ENCODE measurements at places on chromosomes 13 and 19.

DNA sequence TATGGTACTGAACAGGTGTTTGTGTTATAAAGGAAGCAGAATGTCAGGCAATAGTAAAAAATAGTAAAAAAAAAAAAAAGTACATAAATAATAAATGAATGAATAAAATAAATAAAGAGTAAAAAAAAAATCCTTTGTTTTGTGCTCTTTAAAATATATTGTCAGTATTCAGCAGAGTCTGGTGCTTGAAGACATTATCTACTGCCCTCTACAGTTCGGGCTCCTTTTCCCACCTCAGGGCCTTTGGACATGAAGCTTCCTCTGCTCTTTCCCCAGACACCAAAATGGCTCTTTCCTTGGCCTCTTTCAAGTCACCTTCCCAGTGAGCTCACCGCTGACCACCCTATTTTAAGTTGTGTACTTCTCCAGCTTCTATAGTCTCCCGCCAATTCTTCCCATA is 137.5 kb downstream of the TNFRSF19 start:
- DNase-seq, result no peak

DNA sequence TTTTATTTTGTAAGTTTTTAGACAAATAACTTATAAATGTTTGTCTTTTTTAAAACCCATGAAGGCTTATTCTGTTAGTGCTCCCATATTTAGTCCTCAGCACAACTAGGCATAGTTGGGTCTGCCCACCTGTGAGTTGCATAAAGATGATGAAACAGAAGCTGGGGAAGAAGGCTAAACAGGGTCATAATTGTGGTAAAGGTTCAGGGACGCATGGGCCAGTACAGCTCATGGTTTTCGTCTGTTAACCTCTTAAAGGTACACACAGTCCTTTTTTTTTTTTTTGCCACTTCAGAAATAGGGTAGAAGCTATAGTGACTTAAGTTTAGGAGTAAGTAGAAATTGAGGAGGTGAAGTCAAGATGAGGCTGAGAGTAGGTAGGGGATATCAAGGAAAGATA is 58.3 kb downstream of the TM9SF2 start:
- no peak for DNase-seq

DNA sequence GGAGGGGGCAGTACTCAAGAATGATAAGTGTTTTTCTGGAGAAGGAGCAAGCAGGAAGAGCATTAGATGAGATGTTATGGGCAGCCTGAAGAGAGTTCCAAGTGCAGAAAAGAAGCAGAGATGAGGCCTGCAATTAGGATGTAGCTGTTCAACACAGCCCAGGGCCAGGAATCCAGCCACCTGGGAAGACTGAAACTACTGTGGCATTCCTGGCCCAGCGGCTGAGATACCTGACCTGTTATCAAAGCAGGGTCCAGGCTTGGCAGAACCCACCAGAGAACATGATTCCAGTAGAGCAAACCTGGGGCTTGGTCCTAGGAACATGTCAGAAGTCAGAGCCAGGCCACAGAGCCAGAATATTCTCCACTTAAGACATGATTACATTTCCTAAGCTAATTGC is 73.3 kb upstream of the LRCH1 start:
- no peak for DNase-seq

DNA sequence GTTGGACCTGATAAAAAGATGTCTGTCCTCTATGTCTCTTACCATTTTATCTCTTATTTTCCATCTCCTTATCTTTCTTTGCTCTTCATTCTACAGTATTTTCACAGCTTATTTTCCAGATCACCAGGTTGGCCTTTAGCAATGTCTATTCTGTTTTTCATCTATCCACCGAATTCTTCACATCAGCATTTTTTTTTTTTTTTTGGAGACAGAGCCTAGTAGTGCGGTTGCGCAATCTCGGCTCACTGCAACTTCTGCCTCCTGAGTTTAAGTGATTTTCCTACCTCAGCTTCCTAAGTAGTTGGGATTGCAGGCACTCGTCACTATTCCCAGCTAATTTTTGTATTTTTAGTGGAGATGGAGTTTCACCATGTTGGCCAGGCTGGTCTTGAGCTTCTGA is 49.0 kb downstream of the DNAJC15 start:
- no peak for DNase-seq

GRCh38 chr13:19053561-19053960 is 128.1 kb downstream of the TUBA3C start:
- DNase-seq, result no peak

DNA sequence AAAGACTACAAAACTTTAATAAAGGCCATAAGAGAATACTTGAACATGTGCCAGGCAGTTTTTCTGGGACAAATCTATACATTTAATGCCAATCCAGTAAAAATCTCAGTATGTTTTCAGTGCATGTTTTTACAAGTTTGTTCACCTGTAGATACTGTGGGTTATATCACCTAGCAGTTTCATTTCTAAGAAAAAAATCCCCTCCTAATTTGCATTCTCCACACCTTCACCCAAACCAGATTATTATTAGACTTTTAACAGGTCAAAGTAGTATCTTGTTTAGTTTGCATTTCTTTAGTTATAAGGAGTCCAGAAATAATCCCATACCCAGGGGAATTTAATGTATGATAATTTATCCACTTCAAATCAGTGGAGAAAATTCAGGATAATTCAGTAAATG is 17.0 kb upstream of the LPAR6 start:
- DNase-seq, result no peak

DNA sequence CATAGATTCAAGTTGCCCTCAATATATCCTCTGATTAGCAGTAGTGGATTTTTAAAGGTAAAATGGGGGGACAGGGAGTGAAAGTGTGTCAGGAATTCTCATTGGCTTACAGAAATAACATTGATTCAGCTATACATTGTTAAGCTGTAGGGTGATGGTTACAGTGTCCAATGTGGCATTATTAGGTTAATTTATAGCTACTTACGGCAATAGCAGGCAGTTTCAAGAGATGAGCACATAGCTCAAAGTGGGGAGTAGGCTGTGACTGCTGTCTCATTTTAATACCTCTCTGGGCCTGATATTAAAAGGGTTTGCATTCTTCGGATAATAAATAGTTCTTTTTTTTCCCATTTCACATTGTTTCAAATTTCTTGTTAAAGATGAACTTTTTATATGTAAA is 34.6 kb downstream of the PAN3 start:
- no peak for DNase-seq

DNA sequence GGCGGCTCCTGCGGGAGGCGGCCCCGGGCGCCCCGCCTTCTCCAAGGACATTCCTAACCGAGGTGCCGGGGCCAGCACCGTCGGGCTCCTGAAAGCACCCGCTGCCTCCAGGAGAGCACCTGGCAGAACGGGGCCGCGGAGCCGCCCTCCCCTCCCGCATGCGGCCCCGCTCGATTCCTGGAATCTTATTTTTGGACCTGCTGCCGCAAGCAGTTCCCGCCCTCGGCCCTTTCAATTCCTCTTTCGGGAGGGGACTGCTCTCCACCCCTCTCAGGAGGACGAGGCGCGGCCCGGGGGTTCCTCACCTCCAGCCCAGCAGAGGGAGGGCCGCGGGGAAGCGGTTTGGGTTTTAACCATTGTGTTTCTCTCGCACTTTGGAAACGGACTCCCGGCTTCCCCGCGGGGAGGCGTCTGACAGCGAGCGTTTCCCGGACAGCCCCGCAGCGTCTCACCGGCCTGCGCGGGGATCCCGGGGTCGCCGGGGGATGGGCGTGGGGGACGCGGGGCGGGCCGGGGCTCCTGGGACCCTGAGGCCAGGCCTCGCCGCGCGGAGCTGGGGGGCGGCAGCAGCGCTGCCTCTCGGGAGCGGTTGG is 849 bp downstream of the GAS6 start:
- DNase-seq, result peak; percentile 61

GRCh38 chr13:33610438-33611120 is 207.4 kb upstream of the RFC3 start:
- no peak for DNase-seq

GRCh38 chr13:39016787-39017186 is 21.1 kb downstream of the PROSER1 start:
- no peak for DNase-seq

DNA sequence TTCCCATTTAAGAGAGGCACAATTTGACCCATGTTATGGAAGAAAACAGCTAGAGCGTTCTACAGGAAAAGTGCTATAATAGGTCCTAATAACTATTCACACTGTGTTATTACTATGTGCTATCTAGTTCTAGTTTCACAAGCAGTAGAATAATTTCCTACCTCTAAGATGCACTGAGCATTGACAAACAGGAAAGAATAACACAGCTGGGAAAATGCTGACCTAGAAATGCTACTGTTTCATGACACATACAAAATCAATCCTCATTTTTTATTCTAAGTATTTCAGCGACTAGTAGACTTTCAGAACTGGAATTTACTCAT is 259.5 kb downstream of the ITGBL1 start:
- DNase-seq, result no peak

DNA sequence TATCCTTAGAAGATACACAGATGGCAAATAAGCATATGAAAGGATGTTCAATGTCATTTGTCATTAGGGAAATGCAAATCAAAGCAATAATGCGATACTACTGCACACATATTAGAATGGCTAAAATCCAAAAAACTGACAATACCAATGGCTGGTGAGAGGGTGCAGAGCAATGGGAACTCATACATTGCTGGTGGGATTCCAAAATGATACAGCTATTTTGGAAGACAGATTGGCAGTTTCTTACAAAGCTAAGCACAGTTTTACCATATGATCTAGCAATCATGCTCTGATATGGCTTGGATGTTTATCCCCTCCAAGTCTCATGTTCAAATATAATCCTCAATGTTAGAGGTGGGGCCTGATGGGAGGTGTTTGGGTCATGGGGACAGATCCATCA is 122.6 kb downstream of the KCTD15 start:
- DNase-seq, result no peak

GRCh38 chr13:31073859-31074718 is 87.6 kb downstream of the HSPH1 start:
- no peak for DNase-seq

DNA sequence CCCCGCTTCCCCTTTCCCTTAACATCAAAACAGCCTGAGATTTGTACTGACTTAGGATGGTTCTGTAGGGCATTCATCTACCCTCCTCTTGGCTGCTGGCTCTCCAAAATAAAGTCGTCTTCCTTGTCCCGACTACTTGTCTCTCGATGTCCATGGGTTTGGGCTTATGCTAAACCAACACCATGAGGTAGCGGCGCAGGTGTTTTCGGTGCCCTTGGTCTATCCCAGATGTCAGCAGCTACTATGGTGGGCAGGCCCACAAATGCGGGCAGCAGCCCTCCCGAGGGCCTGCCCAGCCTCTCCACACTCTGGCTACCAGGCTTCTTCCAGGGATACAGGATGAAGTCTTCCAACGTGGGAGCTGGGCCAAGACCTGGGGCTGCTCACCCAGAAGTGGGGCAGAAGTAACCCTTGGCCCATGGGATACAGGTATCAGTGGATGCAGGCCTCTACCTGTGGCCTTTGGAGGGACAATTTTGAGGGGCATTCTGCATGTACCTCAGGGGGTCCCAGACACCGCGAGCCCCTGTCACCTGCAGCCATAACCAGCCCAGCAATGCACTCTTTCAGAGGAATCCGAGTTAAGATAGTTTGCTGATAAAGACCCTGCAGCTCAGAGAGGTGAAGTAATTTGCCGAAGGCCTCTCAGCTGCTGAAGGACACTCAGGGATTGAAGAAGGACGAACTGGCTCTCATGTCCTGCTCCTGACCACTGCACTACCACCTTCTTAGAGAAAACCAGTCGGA is 47.8 kb upstream of the VSTM2B start:
- no peak for DNase-seq

DNA sequence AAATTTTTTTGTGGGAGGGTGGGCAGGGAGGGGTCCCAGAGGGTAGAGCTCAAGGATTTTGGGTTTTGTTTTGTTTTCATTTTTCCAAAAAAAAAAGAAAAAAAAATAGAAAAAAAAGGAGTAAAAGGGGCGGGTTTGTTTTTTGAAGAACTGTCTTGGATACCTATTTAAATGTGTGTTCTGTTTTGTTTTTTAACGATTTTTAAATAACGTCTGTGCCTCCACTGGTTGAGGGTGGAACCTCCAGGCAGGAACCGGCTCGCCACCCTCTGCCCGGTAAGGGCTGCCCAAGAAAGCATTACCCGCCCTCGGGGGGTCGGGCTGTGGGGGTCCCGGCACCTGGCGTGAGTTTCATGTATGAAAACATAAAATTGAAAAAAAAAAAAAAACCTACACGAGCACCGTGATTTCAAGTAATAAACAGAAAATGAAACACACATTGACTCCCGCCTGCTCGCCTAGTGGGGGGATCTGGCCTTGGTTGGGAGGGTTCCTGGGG is 10.4 kb downstream of the MIDN start:
- no peak for DNase-seq

GRCh38 chr19:4624733-4625362 is 14.5 kb upstream of the TNFAIP8L1 start:
- no peak for DNase-seq

- no peak for DNase-seq
Measured at GRCh38 chr19:50562329-50562728, 5.9 kb downstream of the LRRC4B start.

DNA sequence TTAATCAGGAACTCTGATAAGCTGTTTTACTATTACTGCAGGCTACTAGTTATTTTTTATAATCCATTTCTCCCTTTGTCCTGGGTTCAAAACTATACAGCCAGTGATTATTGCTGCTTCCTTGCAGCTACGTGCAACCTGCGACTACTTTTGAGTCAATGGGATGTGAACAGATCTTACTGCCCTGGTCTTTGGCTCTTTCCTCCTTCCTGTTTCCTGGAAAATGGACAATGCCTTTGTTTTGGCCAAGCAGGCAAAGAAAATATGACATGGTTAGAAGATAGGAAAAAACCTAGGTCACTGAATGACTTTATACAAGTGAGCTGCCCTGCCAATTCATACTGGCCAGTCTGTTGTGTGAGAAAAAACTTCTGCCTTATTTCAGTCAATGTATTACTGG is 201.2 kb upstream of the KLF12 start:
- no peak for DNase-seq

DNA sequence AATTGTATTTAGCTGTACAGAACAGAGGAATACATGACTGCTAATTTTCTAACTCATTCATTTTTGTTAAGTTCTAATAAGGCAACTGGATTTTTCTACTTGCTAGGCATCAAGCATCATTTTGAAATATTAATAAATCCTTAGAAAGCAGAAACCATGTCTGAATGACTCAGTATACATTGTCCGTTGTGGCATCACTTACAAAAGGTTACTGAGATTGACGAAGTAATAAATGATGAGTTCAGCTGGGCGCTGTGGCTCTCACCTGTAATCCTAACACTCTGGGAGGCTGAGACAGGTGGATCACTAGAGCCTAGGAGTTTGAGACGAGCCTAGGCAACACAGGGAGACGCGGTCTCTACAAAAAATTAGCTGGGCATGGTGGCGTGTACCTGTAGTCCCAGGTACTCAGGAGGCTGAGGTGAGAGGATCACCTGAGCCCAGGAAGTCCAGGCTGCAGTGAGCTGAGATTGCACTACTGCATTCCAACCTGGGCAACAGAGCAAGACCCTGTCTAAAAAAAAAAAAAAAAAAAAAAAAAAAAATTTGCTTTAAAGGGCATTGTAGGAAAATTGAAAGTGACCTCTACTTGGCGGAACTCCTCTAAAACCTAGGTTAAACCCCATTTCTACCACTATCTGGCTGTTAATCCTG is 36.6 kb downstream of the LHFPL6 start:
- no peak for DNase-seq

Measured in hepatic stellate cell (primary cell).